ENCODE measurements at places on chromosomes 7 and 10. TPM values are rescaled to one million over a fixed set of nuclear protein-coding genes. Genes with fewer than 3 reads are reported as not detected.

Gene HACD1
- total RNA-seq: 16.4 TPM

Gene COL17A1
- total RNA-seq: 94.1 TPM

Gene CUEDC2
- 86.1 TPM for total RNA-seq

Gene TIAL1
- total RNA-seq: 153 TPM

Gene FAM25C
- not detected for total RNA-seq

Gene AGBL3
- 2.4 TPM for total RNA-seq

Gene ITGB8
- 15.6 TPM for total RNA-seq

Gene PLXDC2
- 83.4 TPM for total RNA-seq

Gene OIT3
- not detected for total RNA-seq

Gene MMP21
- total RNA-seq: not detected

GRCh38 chr10:120365872-120366271, 91.2 kb upstream of the PLPP4 start:
- H3K36me3 ChIP-seq: no peaks in the 10 kb centered on the region
- no peak overlapping the region for H3K4me3 ChIP-seq
- H3K4me1 ChIP-seq: no peaks in the 10 kb centered on the region
- H3K27ac ChIP-seq: no peak overlapping the region
- H3K27me3 ChIP-seq: peaks cover 56% of the 10 kb centered on the region
- DNase-seq: no peak

DNA sequence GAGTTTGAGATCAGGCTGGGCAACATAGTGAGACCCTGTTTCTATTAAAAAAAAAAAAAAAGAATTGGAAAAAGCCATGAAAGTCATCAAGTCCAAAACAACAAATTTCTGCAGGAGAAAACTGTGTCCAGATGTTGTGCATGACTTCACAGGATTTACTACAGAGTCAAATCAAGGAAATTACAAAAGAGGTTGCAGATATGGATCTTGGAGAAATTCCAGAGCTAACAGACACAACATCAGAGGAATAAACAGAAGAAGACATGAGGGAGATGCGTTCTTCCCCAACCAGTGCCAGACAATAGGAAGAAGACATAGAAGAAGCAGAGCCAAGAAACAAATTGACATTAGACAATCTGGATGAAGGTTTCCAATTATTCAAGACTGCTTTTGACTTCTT, 24.3 kb upstream of the KCNIP2 start:
- no peak overlapping the region for H3K4me3 ChIP-seq
- no peaks in the 10 kb centered on the region for H3K4me1 ChIP-seq
- H3K36me3 ChIP-seq: peaks cover 3% of the 10 kb centered on the region
- no peaks in the 10 kb centered on the region for H3K27me3 ChIP-seq

DNA sequence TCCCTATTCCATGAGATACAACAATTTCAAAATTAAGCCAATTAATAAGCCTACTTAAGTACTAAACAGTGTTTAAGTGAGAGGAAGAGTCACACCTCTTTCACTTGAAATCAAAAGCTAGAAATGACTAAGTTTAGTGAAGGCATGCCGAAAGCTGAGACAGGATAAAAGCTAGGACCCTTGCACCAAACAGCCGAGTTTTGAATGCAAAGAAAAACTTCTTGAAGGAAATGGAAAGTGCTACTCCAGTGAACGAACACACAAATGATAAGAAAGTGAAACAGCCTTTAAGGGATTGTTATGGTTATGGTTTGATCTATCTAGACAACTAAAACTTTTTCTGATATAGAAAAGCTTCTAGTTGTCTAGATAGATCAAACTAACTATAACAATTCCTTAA, 135.4 kb upstream of the KMT2E start:
- no peaks in the 10 kb centered on the region for H3K36me3 ChIP-seq
- peaks cover 3% of the 10 kb centered on the region for H3K27me3 ChIP-seq
- no peak overlapping the region for H3K4me3 ChIP-seq
- no peak for DNase-seq

- DNase-seq: no peak
- H3K36me3 ChIP-seq: peaks cover 4% of the 10 kb centered on the region
- H3K27ac ChIP-seq: no peak overlapping the region
- no peaks in the 10 kb centered on the region for H3K4me1 ChIP-seq
- no peaks in the 10 kb centered on the region for H3K27me3 ChIP-seq
- no peak overlapping the region for H3K4me3 ChIP-seq
Measured at GRCh38 chr10:4103603-4104002, 318.6 kb upstream of the KLF6 start.

DNA sequence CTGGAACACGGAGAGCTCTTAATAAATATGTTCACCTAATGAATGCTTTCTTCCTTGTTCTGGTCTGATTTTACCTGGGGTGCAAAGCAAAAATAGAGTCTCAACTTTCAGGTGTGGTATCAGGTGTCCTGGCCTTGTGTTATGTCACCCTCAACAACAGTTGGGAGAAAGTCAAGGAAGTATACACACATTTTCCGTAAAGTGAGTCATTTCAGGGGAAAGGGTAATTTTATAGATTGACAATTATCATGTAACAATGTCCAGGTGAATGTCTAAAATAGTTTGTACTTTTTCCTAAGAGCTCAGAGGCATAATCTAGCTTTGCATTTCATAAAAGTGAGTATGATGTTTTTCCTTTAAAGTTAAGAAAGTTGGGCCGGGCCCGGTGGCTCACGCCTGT, 287.4 kb downstream of the SKIDA1 start:
- peak overlapping the region; percentile 12 for H3K27ac ChIP-seq
- H3K4me3 ChIP-seq: no peak overlapping the region
- no peak for DNase-seq
- H3K36me3 ChIP-seq: no peaks in the 10 kb centered on the region

DNA sequence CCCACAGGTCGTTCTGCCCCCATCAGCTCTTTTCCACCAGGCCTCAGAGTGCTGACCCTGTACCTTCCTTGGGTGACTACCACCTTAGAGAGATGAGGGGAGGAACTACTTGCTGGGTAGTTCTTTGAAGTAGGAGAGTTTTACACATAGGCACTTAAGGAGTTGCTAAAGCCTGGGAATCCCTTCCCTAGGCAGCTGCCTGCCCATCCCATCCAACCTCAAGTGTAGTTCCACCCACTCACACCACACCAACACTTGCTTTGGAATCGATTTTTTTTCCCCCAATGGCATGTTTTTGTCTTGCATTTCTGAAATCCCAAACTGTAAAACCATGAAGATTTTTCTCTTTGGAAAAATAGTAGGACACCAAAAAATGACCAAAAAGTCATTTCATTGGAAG, 47.7 kb downstream of the FBXW4 start:
- H3K4me1 ChIP-seq: no peaks in the 10 kb centered on the region
- peaks cover 7% of the 10 kb centered on the region for H3K36me3 ChIP-seq
- no peak overlapping the region for H3K4me3 ChIP-seq
- no peak overlapping the region for H3K27ac ChIP-seq

DNA sequence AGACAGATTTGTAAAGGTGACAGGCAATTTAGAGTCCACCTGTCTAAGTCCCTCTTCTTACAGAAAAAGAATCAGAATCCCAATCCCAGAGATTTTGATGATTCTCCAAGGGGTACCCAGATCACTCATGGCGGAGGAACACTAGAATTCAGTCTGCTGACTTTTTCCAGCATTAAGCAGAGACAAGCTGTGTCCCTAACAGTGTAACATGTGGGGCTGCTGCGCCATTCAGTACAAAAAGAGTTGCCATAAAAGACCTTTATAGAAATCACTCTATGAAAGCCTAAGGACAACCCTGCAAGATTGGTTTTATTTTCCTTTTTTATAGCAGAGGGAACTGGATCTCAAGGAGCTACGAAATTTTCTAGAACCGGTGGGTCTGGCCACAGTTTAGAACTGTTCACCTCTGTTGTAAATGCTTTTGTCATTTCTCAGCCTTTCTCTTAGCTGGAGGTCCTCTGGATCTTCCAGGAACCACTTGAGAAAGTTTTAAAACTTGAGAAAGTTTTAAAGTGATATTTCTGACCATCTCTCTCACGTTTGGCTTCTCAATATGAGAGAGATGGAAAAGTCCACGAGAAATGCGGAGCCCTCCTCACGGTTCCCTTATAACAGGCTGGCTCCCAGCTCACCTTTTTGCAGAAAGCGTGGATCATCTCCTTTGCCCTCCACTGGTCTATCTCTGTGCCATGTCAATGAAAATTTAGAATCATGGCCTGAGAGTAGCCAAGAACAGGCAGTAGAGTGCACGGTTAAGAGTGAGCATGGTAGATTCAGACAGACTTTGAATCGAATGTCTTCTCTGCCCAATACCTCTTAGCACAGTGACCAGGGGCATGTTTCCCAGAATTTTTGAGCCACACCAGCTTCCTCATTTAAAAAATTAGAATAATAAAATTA, 826 bp downstream of the GIMAP7 start:
- H3K4me1 ChIP-seq: no peaks in the 10 kb centered on the region
- no peak overlapping the region for H3K4me3 ChIP-seq
- H3K36me3 ChIP-seq: no peaks in the 10 kb centered on the region
- H3K27ac ChIP-seq: no peak overlapping the region
- DNase-seq: no peak

DNA sequence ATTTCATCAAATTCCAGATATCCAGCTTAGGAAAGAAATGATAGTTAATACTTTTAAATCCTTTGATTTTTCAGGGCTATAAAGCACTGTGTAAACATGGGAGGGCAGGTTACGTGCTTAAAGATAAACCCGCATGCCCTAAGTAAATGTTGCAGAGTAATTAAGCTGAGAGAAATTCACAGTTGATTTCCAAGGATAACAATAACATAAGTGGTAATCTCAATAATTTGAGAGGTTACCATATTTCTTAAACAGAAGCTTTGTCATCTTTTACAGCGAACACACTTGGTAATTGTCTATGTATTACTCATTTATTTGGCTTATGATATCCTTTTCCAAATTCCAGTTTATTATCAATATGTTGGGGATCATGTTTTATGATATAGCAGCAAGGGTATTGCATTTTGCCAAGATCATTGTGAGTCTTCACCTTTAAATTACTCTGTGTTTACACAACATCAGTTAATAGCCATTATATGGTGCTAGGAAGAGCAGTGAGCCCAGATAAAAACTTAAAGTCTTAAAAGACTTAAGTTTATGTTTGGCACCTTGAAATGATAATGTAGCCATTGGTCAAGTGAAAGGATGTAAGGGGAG, 15.4 kb downstream of the MGAM start:
- no peak overlapping the region for H3K4me3 ChIP-seq
- H3K4me1 ChIP-seq: no peaks in the 10 kb centered on the region
- DNase-seq: no peak
- H3K27me3 ChIP-seq: peaks cover 4% of the 10 kb centered on the region
- H3K36me3 ChIP-seq: no peaks in the 10 kb centered on the region
- no peak overlapping the region for H3K27ac ChIP-seq

- peak overlapping the region; percentile 37 for H3K4me3 ChIP-seq
- peak overlapping the region; percentile 54 for H3K27ac ChIP-seq
- H3K27me3 ChIP-seq: no peaks in the 10 kb centered on the region
- DNase-seq: no peak
Measured at GRCh38 chr7:135206941-135207391, 4.4 kb downstream of the WDR91 start.

GRCh38 chr10:24715246-24715769, 8.4 kb downstream of the ARHGAP21 start:
- H3K4me1 ChIP-seq: peaks cover 20% of the 10 kb centered on the region
- H3K4me3 ChIP-seq: no peak overlapping the region

DNA sequence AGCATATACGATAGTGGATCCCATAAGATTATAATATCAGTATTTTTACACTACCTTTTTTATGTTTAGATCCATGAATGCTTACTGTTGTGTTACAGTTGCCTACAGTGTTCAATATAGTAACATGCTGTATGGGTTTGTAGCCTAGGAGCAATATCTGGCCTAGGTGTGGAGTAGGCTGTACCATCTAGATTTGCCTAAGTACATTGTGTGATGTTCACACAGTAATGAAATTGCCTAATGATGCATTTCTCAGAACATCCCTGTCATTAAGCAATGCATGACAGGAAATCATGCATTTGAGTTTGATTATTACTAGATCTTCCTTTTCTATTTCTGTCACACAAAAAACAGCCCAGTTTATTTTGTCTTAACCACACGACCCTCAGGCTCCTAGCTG, 14.5 kb downstream of the CBX3 start:
- H3K27me3 ChIP-seq: no peaks in the 10 kb centered on the region
- H3K4me1 ChIP-seq: no peaks in the 10 kb centered on the region
- H3K27ac ChIP-seq: no peak overlapping the region
- no peak for DNase-seq

DNA sequence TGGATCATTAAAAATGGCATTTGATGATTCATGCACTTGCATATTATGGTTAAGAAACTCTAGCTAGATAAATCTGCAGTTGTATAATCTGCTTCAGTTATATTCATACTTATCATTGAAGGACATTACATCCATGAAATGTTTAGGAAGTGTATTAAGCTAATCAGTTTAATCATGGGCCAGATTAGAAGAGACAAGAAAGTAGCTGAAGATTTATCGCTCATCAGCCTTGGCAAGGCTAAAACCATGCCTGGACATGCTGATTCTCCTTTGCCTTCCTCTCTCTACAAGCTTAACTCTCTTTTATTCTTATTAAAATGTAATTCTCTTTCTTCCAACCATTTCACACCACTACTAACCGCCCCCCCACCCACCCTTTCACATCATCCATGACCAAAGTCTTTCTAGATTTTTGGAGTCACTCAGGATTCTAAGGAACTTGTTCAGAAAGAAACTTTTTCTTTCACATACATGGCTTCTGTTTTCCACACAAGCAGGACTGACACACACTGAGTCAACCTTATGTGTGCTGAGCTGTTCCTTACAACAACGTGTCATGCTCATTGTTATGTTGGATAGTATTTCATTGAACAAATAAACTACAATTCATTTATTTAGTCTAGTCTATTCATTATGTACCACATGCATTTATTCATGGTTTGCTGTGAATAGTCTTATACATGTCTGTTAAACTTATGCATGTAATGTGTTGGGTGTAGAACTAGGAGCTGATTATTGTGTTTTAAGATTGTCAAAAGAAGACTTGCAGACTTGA, 227.3 kb upstream of the SP8 start:
- H3K4me1 ChIP-seq: no peaks in the 10 kb centered on the region
- no peaks in the 10 kb centered on the region for H3K36me3 ChIP-seq
- H3K27me3 ChIP-seq: peaks cover 13% of the 10 kb centered on the region
- no peak for DNase-seq

DNA sequence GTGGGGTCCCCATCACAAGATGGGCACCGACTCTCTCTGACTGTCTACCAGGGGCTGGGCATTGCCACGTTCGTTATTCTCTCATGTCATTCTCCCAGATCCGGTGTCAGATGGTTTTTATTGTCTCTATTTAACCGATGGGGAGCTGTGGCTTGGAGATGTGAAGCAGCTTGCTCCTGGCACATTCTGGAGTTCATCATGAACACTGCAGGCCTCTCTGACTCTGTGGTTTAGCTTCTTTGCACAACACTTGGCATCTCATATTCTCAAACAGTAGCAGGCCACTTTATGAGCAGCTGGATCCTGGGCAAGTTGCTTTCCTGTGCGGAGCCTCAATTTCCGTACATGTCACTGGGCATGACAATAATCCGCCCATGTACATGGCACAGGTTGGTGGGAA, 119.9 kb downstream of the LRRC18 start:
- no peak for DNase-seq
- no peak overlapping the region for H3K4me3 ChIP-seq
- H3K27me3 ChIP-seq: peaks cover 4% of the 10 kb centered on the region
- no peaks in the 10 kb centered on the region for H3K4me1 ChIP-seq

Data from type B pancreatic cell (in vitro differentiated cells).